ENCODE measurements at places on chromosomes 7 and 10.

DNA sequence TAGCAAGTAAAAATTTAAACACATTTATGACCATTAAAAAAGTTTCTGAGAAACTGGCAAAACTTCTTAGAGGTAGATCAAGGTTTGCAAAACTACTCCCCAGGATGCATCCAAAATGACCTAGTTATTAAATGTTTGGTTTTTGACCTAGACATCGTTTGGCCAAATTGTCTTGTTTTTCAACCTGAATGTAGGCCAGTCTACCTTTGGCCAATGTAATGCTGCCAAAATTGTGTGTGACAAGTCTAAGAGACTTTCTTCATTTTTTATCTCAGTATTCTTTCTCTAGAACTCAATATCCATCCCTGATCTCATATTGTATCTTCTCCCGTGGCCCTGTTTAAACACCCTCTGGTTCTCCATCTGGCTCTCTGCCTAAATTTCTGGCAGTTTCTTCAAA is 202.0 kb downstream of the CXCL12 start:
- no peak for DNase-seq

DNA sequence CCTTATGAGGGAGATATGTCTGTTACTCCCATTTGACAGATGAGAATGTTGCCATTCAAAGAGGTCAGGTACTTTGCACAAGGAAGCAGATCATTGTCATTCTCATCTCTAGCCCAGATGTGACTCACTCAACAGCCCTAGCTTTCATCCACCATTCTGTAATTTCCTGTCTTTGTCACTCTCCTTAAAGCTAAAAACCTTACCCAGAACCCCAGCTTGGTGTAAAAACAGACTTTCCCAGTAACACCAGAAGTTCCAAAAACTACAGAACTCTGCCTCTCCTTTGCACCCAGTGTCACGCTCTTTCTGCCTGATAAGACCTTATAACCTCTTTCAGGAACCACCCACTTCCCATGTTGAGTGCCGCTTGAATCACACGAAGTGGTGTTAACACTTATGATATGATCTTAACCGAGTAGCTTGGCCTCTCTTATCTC is 89.1 kb upstream of the SP4 start:
- no peak for DNase-seq

- no peak for DNase-seq
These were observed 190.8 kb downstream of the MLLT10 start for GRCh38 chr10:21724687-21725367.

GRCh38 chr10:118851062-118852035 is 96.6 kb upstream of the CACUL1 start:
- DNase-seq = no peak

- DNase-seq = no peak
These were observed 97.9 kb downstream of the TMEM168 start for GRCh38 chr7:112692333-112692732.
